ENCODE measurements at places on chromosomes 3 and 15.

DNA sequence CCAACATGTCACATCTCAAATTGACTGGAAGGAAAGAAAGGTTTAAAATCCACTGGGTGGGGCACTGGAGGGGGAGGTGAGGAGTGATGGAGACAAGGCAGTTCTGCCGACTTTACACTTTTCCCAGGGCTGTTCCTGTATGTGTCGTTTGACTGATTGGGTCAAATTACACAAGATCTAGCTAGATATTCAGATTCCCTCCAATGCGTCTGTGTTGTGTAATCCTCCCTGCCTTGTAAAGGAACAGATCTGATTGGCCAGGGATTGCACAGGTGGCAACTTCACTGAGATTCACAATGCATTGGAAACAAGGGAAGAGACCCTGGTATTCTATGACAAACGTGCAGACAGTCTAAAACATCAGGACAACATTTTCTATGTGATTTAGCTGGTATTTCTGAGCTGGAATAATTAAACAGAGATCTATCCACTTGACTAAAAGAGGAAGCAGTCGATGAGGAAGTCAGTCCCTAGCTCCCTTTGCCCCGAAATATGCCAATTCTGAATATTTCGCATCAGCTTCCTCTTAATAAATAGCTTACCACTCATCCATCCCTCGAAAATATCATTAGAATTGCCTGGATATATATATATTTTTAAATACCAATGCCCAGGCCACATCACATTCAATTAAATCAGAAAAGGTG is 312.9 kb downstream of the RORA start:
- H3K36me3 ChIP-seq: no peaks in the 10 kb centered on the region
- H3K4me3 ChIP-seq: no peak overlapping the region
- DNase-seq: no peak
- peaks cover 8% of the 10 kb centered on the region for H3K4me1 ChIP-seq

DNA sequence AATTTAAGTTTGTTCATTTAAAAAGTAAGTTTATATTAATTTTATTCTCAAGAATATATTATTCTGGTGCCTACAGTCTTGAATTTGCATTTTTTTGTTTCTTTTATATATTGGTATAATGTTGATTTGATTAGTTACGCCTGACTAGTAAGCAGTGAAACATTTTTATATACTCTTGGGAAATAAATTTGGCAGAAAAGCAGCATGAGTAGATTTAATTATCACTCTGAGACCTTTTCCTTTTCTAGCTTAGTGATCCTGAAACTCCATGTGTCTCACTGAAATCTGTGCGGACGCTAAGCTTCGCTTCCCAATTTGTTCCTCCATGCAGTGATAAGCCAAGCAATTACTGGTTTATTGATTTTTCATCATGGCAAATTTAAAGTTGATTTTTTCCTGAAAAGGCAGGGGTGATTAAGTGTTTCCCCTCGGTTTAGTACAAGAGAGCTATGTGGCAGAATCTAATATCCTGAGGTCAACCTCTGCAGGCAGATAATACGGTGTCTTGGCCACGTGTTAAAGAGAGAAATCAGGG is 87.2 kb upstream of the MLF1 start:
- no peak overlapping the region for H3K27ac ChIP-seq
- no peaks in the 10 kb centered on the region for H3K4me1 ChIP-seq
- no peak overlapping the region for H3K4me3 ChIP-seq
- H3K27me3 ChIP-seq: no peaks in the 10 kb centered on the region
- no peaks in the 10 kb centered on the region for H3K36me3 ChIP-seq
- no peak for DNase-seq

DNA sequence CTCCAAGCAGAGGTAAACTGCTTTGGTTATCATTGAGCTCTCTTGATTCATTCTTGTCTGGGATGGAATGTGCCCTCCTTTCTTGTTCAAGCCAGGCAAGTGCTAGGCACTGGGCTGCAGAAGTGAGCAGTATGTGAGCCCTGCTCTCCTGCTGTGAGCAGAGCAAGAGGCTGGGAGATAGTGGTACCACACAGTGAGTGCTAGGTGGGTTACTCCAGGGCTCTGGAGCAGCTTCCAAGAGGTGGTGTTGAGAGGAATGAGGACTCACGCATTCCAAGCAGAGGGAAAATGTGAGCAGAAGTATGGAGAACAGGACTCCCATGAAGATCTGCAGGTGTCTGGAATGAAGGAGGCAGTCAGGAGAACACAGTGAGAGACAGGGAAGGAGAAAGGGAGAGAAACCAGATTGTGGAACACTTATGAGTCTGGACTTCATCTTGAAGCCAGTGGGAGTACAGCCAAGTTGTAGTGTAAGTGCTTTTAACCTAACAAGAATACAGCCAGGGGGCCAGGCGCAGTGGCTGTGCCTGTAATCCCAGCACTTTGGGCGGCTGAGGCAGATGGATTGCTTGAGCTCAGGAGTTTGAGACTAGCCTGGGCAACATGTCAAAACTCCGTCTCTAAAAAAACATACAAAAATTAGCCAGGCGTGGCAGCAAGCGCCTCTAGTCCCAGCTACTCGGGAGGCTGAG is 199.9 kb upstream of the CTDSPL start:
- H3K4me1 ChIP-seq: peaks cover 6% of the 10 kb centered on the region
- no peak for DNase-seq
- H3K4me3 ChIP-seq: no peak overlapping the region
- H3K36me3 ChIP-seq: no peaks in the 10 kb centered on the region
- peaks cover 18% of the 10 kb centered on the region for H3K27me3 ChIP-seq
- no peak overlapping the region for H3K27ac ChIP-seq

GRCh38 chr3:46484911-46485778 is 12.6 kb upstream of the RTP3 start:
- H3K4me1 ChIP-seq: peaks cover 20% of the 10 kb centered on the region
- DNase-seq: no peak
- no peak overlapping the region for H3K4me3 ChIP-seq
- H3K27ac ChIP-seq: no peak overlapping the region
- H3K27me3 ChIP-seq: peaks cover 17% of the 10 kb centered on the region
- H3K36me3 ChIP-seq: no peaks in the 10 kb centered on the region

- no peak for DNase-seq
- no peak overlapping the region for H3K4me3 ChIP-seq
- H3K27me3 ChIP-seq: no peaks in the 10 kb centered on the region
- no peaks in the 10 kb centered on the region for H3K36me3 ChIP-seq
These were observed 8.4 kb upstream of the CD47 start for GRCh38 chr3:108099244-108099643.

GRCh38 chr3:196220587-196220986 is 4.3 kb downstream of the SLC51A start:
- H3K4me1 ChIP-seq: peaks cover 20% of the 10 kb centered on the region
- DNase-seq: no peak
- H3K27me3 ChIP-seq: no peaks in the 10 kb centered on the region
- H3K4me3 ChIP-seq: no peak overlapping the region
- no peaks in the 10 kb centered on the region for H3K36me3 ChIP-seq

- H3K27me3 ChIP-seq: peaks cover 5% of the 10 kb centered on the region
- no peak overlapping the region for H3K27ac ChIP-seq
- DNase-seq: no peak
- no peak overlapping the region for H3K4me3 ChIP-seq
These were observed 48.2 kb downstream of the SPATA12 start for GRCh38 chr3:57108684-57109083.

DNA sequence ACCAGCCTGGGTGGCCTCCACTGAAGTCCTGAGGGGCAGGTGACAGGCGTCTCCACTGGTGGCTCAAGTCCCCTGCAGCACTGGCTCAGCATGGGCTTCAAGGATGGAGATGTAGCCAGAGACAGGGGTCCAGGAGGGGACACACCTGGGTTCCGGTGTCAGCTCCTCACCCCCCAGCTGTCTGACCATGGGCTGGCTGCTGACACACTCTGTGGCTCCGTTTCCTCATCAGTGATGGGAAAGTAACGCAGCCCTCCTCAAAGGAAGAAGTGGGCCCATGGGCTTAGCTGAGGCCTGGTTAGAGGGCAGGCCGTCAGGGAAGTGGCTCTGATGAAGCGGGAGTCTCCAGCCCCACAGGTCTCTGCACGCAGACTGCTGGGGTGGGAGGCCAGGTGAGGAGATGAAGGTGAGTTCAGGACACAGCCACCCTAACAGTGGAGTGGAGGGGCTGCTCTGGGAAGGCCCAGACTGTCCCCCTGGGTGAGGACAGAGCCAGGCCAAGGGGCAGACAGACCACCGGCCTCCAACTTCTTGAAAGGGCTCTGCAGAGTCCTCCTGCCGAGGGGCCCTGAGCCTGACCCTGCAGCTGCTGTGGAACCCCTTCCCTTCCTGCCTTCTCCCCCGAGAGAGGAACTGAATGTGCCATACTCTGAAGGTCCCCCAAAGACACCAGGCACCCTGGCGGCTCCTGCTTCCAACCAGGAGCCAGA is 24.0 kb downstream of the PSTPIP1 start:
- H3K27ac ChIP-seq: peak overlapping the region; percentile 99
- no peak for DNase-seq
- peaks cover 100% of the 10 kb centered on the region for H3K4me1 ChIP-seq
- no peaks in the 10 kb centered on the region for H3K27me3 ChIP-seq

GRCh38 chr3:160869825-160870224 is 113.8 kb downstream of the PPM1L start:
- no peaks in the 10 kb centered on the region for H3K36me3 ChIP-seq
- H3K27me3 ChIP-seq: peaks cover 3% of the 10 kb centered on the region
- H3K27ac ChIP-seq: no peak overlapping the region
- DNase-seq: no peak

DNA sequence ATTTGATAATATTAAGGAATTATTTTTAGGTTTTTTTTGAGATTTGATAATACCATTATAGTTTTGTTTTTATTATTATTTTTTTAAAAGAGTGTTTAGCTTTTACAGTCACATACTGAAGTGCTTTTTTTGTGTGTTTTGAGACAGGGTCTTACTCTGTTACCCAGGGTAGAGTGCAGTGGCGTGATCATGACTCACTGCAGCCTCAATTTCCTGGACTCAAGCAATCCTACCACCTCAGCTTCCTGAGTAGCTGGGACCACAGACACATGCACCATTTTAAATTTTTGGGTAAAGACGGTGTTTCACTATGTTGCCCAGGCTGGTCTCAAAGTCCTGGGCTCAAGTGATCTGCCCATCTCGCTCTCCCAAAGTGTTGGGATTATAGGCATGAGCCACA is 73.0 kb downstream of the SUMF1 start:
- no peaks in the 10 kb centered on the region for H3K27me3 ChIP-seq
- peaks cover 46% of the 10 kb centered on the region for H3K4me1 ChIP-seq
- H3K36me3 ChIP-seq: peaks cover 62% of the 10 kb centered on the region
- peak overlapping the region; percentile 30 for H3K4me3 ChIP-seq

GRCh38 chr3:143035466-143036211 is 34.3 kb downstream of the U2SURP start:
- peaks cover 49% of the 10 kb centered on the region for H3K36me3 ChIP-seq
- peaks cover 11% of the 10 kb centered on the region for H3K4me1 ChIP-seq
- H3K4me3 ChIP-seq: no peak overlapping the region
- no peak overlapping the region for H3K27ac ChIP-seq
- DNase-seq: no peak

GRCh38 chr3:46271209-46271745 is 29.0 kb downstream of the CCR3 start:
- no peak overlapping the region for H3K4me3 ChIP-seq
- peaks cover 21% of the 10 kb centered on the region for H3K36me3 ChIP-seq
- peaks cover 57% of the 10 kb centered on the region for H3K4me1 ChIP-seq
- DNase-seq: no peak
- H3K27ac ChIP-seq: no peak overlapping the region
- peaks cover 3% of the 10 kb centered on the region for H3K27me3 ChIP-seq

DNA sequence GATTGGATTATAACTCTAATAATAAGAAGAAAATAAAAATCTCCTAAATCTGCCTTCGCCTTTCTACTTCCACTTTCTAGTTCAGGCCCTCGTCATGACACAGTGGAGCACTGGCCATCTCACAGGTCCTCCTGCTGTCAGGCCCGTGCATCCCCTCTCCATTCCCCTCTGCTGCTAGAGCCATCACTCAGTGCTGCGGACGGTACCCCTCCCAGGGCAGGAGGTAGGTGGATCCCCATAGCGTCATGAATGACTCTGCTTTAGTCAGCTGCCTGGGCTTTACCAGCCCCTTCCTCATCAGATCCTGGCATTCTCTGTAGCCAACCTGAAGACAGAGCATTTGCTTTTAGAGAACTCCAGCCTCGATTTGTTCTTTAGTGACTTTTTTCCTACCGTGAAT is 12.0 kb upstream of the PPP1R2 start:
- peak overlapping the region; percentile 0 for H3K27ac ChIP-seq
- no peak overlapping the region for H3K4me3 ChIP-seq
- no peak for DNase-seq
- peaks cover 56% of the 10 kb centered on the region for H3K4me1 ChIP-seq

GRCh38 chr15:68503791-68504680 is 72.1 kb upstream of the ITGA11 start:
- no peaks in the 10 kb centered on the region for H3K36me3 ChIP-seq
- H3K27me3 ChIP-seq: peaks cover 8% of the 10 kb centered on the region
- H3K4me1 ChIP-seq: peaks cover 5% of the 10 kb centered on the region
- DNase-seq: peak; percentile 18

- no peak overlapping the region for H3K4me3 ChIP-seq
- no peak overlapping the region for H3K27ac ChIP-seq
- no peaks in the 10 kb centered on the region for H3K36me3 ChIP-seq
- no peaks in the 10 kb centered on the region for H3K27me3 ChIP-seq
These were observed 383.7 kb downstream of the FEZF2 start for GRCh38 chr3:61989681-61990080.

- no peak overlapping the region for H3K4me3 ChIP-seq
- peaks cover 43% of the 10 kb centered on the region for H3K27me3 ChIP-seq
- no peak overlapping the region for H3K27ac ChIP-seq
- peaks cover 4% of the 10 kb centered on the region for H3K4me1 ChIP-seq
- no peak for DNase-seq
- no peaks in the 10 kb centered on the region for H3K36me3 ChIP-seq
These were observed 20.7 kb downstream of the SPATA12 start for GRCh38 chr3:57081173-57081572.

DNA sequence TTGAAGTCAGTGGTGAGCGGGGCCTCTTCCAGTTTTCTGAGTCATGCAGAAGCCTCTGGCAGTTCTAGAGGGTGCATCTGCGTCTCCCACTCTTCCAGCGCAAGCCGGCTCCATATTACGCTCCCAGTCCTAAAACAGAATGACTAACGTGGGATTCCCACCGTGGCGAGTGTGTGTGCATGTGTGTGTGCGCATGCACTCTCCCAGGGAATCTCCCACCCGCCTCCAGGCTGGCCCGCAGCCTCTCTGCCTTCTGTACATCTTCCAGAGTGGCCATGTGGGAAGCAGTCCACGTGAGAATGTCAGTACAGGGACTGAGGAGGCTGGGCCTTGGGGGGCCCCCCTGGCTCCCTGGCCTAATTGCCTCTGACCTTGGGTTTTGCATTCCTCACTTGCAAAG is 87.7 kb downstream of the LSM3 start:
- H3K36me3 ChIP-seq: no peaks in the 10 kb centered on the region
- H3K27ac ChIP-seq: no peak overlapping the region
- no peak overlapping the region for H3K4me3 ChIP-seq
- peaks cover 22% of the 10 kb centered on the region for H3K27me3 ChIP-seq

GRCh38 chr15:88631464-88632028 is 7.3 kb upstream of the ISG20 start:
- H3K27me3 ChIP-seq: no peaks in the 10 kb centered on the region
- peak overlapping the region; percentile 81 for H3K27ac ChIP-seq
- H3K36me3 ChIP-seq: peaks cover 88% of the 10 kb centered on the region
- no peak overlapping the region for H3K4me3 ChIP-seq

GRCh38 chr3:196186651-196187573 is 24.3 kb downstream of the ZDHHC19 start:
- H3K36me3 ChIP-seq: no peaks in the 10 kb centered on the region
- H3K4me3 ChIP-seq: peak overlapping the region; percentile 26
- no peak for DNase-seq
- peak overlapping the region; percentile 81 for H3K27ac ChIP-seq

Data from activated CD8-positive, alpha-beta T cell treated with anti-CD3 and anti-CD28 coated beads, Interleukin-2, amount 10 ng/mL, durations not matched to agents 7 days and 5 days (primary cell).